ENCODE measurements at places on chromosomes 1 and 21.

GRCh38 chr1:26531651-26532131, 2.1 kb downstream of the RPS6KA1 start:
- DNase-seq = no peak

GRCh38 chr1:185477638-185478580, 160.9 kb upstream of the IVNS1ABP start:
- DNase-seq = no peak

GRCh38 chr1:21335750-21336224, 45.5 kb upstream of the ECE1 start:
- DNase-seq = no peak

- no peak for DNase-seq
Observed at GRCh38 chr1:228736844-228737445, 1.7 kb downstream of the RHOU start.

- DNase-seq = no peak
Observed at GRCh38 chr21:34517491-34518245, 5.7 kb upstream of the KCNE1 start.

DNA sequence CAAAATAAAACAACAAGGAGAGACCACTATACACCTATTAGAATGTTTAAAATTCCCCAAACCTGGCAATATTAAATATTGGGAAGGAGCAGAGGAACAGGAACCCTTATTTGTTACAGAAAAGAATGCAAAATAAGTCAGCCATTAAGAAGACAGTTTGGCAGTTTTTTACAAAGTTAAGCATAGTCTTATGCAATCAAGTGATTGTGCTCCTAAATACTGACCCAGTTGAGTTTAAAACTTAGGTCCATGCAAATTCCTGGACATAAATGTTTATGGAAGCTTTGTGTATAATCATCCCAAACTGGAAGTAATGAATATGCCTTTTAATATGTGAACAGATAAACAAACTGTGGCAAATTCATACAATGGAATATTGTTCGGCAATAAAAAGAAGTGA, 72.9 kb upstream of the RGS4 start:
- no peak for DNase-seq

DNA sequence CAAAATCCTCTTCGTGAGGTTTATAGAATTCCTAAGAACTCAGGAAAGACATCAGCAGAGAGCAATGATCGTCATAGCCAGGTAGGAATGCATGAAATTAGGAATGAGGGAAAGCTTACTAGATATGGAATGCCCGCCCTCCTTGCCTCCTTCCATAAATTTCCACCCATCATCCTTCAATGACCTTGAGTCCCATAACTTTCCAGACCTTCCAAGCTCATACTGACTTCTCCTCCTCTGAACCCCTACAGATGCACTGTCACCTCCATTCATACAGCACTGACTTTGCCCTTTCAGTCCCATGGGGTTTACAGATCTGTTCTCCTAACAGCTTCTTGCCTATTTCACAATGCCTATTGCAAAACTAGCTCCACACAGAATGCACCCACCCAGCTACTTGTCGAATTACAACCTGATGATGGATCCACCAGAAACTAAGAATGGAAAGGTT, 23.8 kb upstream of the PPP1R15B start:
- no peak for DNase-seq

DNA sequence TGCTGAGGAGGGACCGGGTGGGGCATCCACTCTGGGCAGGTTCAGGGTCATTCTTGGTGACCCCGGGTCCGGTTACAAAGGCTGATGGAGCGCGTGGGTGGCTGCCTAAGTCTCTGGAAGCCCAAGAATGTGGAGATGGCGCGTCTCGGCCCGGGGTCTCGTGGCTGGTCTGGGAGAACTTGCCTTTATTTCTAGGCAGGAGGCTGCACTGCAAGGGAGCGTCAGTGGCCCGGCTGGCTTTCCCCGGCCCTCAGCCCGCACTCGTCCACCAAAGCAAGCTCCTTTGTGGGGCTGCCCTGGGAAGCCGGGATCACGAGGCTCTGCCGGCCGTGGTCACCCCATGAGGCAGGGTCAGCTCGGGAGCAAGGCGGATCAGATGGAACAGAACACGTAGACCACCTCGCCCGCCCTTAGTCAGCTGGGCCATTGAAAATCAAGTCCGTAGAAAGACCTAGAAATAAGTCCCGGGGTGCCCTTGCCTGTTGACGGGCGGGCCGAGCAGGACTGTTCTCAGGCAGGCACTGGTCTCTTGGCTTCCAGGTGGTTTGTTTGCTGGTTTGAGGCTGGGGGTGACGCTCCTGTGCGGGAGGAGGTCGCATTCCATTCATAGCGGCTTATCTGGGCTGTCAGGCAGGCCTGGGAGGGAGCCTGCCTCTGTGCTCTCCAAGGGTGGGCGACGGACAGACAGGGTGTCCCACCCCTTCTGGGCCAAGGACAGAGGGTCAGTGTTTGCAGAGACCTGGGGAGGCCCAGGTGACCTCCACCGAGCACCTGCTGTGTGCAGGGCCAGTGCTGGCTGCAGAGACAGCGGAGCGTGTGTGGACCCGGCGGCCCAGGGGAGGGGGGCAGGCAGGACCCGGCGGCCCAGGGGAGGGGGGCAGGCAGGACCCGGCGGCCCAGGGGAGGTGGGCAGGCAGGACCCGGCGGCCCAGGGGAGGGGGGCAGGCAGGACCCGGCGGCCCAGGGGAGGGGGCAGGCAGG, 25.8 kb downstream of the COL18A1 start:
- no peak for DNase-seq

GRCh38 chr1:2594641-2595131, 8.1 kb downstream of the PRXL2B start:
- peak; percentile 53 for DNase-seq

DNA sequence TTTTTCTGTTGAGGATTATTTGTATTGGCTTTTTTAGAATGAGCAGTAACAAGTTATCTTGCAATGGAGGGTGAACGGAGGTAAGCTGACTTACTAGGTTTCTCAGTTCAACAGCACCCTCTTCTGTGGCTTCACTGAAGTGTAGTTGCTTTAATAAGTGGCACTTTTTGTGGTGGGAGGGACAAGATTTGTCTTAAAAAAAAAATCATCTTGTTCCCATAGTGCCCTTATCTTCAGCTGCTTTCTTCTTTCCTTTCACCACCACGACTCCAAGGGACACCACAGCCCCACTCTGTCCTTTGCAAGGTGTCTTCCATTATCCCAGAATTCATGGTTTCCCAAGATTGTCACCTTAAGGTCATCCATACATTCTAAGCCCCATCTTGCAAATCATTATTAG, 92.9 kb downstream of the PIGK start:
- DNase-seq = no peak

GRCh38 chr1:31335007-31335406, 37.9 kb downstream of the FABP3 start:
- DNase-seq = no peak

DNA sequence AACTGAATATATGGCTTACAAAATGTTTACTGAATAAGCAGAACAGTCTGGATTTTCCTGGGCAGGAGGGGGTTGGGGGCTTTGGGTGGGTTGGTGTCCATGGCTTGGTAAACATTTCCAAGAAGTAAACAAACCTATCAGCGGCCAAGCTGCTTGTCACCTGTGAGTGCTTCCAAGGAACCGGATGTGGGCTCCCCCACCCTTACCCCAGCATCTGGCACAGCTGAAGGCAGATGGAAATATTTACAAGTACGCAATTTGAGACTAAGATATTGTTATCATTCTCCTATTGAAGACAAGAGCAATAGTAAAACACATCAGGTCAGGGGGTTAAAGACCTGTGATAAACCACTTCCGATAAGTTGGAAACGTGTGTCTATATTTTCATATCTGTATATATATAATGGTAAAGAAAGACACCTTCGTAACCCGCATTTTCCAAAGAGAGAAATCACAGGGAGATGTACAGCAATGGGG, at the start of gene CLCA1:
TSS of gene CLCA1 (plus strand) at position 427 of the 477 bp plus-strand sequence. CDS start at position 472, 45 bp downstream.
- no peak for DNase-seq

DNA sequence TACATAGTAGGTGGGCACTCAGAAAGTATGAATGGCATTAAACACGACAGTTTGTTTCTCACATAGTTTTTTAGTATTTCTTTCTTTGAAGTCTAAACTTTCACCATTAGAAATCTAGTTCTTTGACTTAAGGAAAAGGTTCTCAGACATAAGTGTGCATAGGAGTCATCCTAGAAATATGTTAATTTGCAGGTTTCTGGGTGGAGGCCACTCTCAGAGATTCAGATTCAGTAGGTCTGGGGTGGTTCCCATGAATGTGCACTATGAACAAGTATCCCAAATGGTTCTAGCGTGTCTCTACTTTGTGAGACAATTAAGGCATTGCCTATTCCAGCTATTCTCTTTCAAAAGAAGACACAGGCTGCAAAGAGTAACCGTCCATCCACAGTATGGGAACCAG, 119.3 kb downstream of the NGF start:
- DNase-seq = no peak

DNA sequence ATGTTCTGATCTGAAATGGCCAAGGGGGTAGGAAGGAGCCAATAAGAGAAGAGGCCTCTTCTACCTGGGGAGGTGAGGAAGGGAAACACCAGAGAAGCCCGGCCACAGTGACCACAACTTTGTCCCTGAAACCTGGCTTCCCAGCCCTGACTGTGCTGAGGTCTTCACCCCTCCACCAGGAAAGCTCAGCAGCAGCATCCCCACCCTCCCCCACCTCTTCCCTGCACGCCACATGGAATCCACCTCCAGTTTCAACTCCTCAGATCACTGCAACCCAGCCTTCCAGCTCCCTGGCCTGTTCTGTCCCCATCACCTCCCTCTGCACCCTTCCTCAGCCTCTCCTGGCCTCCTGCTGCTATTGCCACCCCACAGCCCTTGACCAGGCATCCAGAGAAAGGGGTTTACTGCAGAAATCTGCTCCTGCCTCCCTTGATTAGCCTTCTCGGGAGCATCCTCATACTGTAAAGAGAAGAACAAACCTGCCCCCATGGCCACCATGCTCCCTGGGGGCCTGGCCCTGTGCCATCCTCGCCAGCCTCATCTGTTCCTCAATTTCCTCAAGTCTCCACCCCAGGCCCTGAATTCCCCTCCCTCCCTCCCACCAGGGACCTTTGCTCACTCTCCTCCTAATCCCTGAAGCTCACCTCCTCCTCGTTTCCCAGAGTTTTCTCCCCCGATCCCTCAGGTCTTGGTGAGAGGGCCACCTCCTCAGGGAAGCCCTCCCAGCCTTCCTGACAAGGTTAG, 450.9 kb downstream of the MATN1 start:
- DNase-seq = no peak

- peak; percentile 87 for DNase-seq
Observed at GRCh38 chr1:30823969-30824735, 66.6 kb upstream of the LAPTM5 start.

DNA sequence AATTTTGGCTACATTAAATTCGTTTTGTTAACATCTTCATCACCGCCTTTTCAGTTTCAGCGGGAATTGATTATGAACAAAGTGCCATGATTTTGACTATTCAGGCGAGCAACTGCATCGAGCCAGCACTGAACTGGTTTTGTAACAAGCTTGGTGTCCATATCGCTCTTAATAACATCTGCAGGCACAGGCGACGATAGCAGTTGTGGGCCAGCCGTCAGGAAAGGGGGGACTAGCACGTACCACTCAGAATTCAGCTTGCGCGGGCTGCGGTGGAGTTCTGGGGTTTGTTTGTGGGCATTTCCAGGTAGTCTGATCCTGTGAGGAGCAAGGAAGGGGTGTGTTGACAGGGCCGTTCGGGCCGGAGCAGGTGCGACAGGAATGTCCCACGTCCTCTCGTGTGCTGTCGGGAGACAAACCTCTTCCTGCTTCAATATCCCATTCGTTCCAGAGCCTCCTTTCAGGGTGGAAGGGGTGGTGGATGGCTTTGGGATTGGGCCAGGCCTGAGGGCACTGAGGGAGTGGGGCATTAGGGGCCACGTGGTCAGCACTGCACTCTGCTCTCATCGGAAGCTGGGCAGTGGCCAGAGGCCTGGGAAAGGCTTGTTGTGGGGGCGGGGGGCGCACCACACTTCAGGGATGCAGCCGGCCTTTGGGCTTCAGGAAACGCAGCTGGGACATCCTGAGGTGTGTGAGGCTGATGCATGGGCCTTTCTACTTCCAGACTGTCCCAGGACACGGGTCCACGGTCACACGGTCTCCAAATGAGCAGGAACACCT, 39.1 kb downstream of the SKI start:
- DNase-seq = no peak

DNA sequence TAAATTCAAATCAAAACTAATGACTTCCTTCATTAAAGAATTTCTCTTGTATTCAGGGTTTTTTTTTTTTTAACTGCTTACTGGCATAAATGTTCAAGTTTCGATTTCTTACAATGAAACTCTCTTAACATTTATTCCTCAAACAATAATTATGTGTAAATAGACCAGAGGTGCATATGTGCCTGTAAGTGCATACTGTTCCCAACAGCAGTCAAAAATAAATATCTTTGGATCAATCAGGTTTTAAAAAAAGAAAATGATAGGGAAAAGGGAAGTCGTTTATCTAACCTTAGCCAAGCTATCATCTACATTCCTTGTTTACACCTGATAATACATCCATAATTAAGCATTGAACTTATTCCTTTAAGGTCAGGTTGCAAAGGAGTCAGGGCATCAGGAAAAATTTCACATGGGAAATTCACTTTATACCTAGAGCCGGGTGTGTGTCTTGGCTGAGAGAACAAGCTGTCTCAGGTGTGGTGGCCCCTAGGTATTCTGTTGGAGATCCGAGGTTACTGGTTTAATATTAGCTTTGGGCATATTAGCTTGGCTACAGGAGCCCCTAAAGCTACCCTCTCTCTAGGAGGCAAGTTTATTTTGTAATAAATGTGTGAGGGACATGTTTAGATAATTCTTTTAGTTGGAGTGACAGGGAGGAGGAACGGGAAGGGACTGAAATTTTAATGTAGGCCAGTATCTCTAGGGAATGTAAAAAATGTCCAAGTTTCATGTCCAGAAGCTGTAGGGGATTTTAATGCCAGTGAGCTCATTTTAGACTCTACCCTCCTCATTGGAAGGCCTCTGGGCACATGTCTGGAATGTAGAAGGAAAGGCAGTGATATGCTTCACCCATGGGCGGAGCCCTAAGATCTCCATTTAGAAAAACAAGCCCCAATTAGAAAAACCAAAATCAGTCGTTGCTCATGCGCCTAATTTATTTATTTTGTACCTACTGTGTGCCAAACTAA, 327.9 kb upstream of the PROX1 start:
- no peak for DNase-seq

GRCh38 chr1:53585129-53585528, 125.9 kb downstream of the DMRTB1 start:
- DNase-seq = peak; percentile 48

- no peak for DNase-seq
Observed at GRCh38 chr1:239725933-239726332, 339.6 kb downstream of the CHRM3 start.

All from ascending aorta (tissue), 2 donors.